Activated T-cell treated with anti-CD3 and anti-CD28 coated beads for 48 hours (primary cell): ENCODE measurements at places on chromosomes 2 and 18.

GRCh38 chr2:155975734-155976133 lies 356.8 kb downstream of the NR4A2 start:
- DNase-seq, result no peak

DNA sequence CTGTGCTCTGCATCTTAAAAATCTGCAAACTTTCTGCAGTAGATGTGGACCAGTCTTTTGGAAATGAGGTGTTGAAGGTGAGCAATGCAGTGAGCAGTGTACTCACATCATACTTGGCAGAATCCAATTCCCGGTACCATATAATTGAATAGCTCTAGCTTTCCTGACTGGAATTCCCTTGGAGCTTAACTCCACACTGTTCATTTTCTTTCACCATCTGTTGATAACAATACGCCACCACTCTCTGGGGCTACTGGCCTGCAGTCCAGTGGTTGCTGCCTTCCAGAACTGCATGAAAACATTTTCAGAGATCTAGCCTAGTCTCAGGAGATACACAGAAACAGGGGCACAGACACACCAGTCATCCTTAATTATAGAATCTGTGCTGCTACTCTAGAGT lies 820.0 kb upstream of the NXPH2 start:
- DNase-seq, result no peak

- DNase-seq, result no peak
Observed at GRCh38 chr18:49490246-49490762, 3.3 kb upstream of the C18orf32 start.

- no peak for DNase-seq
Observed at GRCh38 chr2:20333738-20334137, 16.9 kb downstream of the PUM2 start.

GRCh38 chr18:36323421-36323820 lies 25.9 kb downstream of the FHOD3 start:
- DNase-seq, result no peak

- no peak for DNase-seq
Observed at GRCh38 chr2:205901491-205901890, 184.5 kb downstream of the INO80D start.
